Gastrocnemius medialis (tissue), 4 donors: ENCODE measurements at places on chromosomes 12 and 14. TPM values are rescaled to one million over a fixed set of nuclear protein-coding genes. Genes with fewer than 3 reads are reported as not detected.

- no peaks in the 10 kb centered on the region for H3K36me3 ChIP-seq
- no peak overlapping the region for H3K27ac ChIP-seq
- no peaks in the 10 kb centered on the region for H3K27me3 ChIP-seq
- H3K4me3 ChIP-seq = no peak overlapping the region
- DNase-seq = no peak
Observed at GRCh38 chr12:112199136-112199535, 73.8 kb downstream of the TRAFD1 start.

The TAS2R31 gene
- total RNA-seq = not detected

- peaks cover 19% of the 10 kb centered on the region for H3K4me1 ChIP-seq
- no peaks in the 10 kb centered on the region for H3K36me3 ChIP-seq
- no peaks in the 10 kb centered on the region for H3K27me3 ChIP-seq
- H3K27ac ChIP-seq = no peak overlapping the region
- no peak for DNase-seq
Observed at GRCh38 chr14:67485501-67486095, 2.9 kb downstream of the TMEM229B start.

GRCh38 chr14:90649557-90650135 is 166.6 kb downstream of the TTC7B start:
- no peaks in the 10 kb centered on the region for H3K36me3 ChIP-seq
- no peak overlapping the region for H3K27ac ChIP-seq
- no peak for DNase-seq
- no peak overlapping the region for H3K4me3 ChIP-seq
- peaks cover 38% of the 10 kb centered on the region for H3K4me1 ChIP-seq

The FGF23 gene
- not detected for total RNA-seq

DNA sequence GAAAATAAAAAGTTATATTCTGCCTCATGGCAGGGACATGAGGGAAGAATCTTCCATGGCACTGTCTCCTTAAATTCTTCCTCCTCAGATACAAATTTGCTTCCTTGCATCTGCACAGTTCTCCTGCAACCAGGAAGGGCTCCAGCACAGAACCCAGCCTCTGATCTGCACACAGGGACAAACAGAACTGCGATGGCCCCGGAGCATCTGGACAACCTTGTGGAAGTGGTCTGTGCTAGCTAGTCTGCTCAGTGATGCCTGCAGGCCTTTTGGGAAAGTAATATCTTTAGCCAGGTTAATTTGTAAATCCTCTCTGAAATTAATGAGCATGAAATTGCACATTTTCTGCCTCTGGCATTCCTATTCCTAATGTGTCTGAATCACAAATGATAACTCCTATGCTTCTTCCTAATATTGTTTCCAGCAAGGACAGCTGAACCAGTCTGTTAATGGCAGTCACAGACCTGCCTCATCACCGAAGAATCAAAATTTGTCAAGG is 74.8 kb downstream of the GRIP1 start:
- no peak overlapping the region for H3K27ac ChIP-seq
- H3K36me3 ChIP-seq = no peaks in the 10 kb centered on the region
- no peaks in the 10 kb centered on the region for H3K4me1 ChIP-seq
- H3K4me3 ChIP-seq = no peak overlapping the region
- no peak for DNase-seq
- H3K27me3 ChIP-seq = no peaks in the 10 kb centered on the region
